ENCODE measurements at places on chromosomes 11 and 22. TPM values are rescaled to one million over a fixed set of nuclear protein-coding genes. Genes with fewer than 3 reads are reported as not detected.

MOGAT2 gene
- total RNA-seq = not detected

CNIH2 gene
- total RNA-seq = 3.2 TPM

MIOX gene
- not detected for total RNA-seq

PRG3 gene
- total RNA-seq = not detected

DNA sequence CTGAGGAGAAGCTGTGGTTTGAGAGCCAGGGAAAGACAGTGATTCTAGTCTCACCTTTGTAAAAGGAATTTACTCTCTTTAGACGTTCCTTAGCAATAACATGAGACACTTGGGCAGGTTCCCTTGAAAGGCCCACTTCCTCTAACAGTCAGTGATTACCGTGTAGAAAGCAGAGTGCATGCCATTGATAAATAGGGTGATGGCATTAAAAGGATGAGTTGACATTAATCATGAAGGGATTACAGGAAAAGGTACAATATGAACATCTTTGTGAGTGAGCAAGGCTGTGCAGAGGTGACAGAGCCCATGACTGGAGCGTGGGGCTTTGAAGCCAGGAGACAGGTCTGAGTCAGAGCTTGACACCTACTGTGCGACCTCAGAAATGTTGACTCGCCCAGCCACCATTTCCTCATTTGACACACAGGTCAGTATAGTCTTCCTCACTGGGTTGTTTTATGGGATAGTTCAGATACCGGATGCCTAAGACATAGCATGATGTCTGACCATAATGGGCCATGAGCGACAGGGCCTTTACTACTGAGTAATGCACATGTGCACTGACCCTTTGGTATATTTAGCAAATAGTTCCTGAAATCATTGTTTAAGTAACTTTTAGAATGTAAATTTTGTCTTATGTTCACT is 341.7 kb upstream of the MTNR1B start:
- H3K36me3 ChIP-seq = no peaks in the 10 kb centered on the region
- H3K4me1 ChIP-seq = no peaks in the 10 kb centered on the region
- H3K4me3 ChIP-seq = no peak overlapping the region

- no peak overlapping the region for H3K27ac ChIP-seq
- no peak overlapping the region for H3K4me3 ChIP-seq
- H3K36me3 ChIP-seq = no peaks in the 10 kb centered on the region
- no peak for DNase-seq
- H3K27me3 ChIP-seq = no peaks in the 10 kb centered on the region
Measured at GRCh38 chr11:18804199-18804999, 12.8 kb upstream of the PTPN5 start.

DNA sequence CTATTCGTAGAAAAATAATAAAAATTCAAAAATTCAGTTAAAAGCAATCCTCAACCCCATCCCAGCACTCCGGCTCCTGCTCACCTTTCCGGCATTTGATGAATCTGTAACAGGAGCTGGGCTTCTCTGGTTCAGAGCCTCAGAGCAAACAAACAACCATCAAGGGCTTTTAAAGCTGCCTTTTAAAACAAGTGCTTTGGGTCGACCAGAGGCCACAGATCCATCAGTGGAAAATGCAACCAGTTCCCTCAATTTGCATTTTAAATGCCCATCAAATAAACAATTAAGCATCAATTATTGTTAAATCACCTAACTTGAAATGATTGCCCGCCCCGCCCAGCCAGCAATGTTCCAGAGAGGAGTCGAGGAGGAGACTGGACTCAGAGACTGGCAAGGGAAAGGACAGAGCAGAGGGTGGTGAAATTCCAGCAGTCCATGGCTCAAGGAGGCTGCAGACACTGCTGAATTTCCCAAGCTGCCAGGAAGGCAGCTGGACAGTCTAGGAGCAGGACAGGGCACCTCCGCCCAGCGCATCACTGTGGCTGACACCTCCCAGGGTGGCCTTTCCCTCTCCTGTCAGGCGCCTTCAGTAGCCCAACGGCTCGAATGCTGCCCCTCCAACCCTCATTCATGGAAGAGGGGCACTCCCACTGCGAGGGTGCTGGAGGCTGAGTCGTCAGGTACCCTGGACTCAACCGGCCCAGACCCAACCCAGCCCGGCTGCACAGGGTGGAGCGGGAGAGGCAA is 7.5 kb downstream of the FXYD6 start:
- H3K36me3 ChIP-seq = no peaks in the 10 kb centered on the region
- H3K27ac ChIP-seq = peak overlapping the region; percentile 13
- no peaks in the 10 kb centered on the region for H3K27me3 ChIP-seq

GRCh38 chr11:2234963-2235362 is 35.4 kb downstream of the ASCL2 start:
- H3K27me3 ChIP-seq = no peaks in the 10 kb centered on the region
- H3K27ac ChIP-seq = no peak overlapping the region
- H3K4me3 ChIP-seq = no peak overlapping the region
- no peaks in the 10 kb centered on the region for H3K4me1 ChIP-seq

DNA sequence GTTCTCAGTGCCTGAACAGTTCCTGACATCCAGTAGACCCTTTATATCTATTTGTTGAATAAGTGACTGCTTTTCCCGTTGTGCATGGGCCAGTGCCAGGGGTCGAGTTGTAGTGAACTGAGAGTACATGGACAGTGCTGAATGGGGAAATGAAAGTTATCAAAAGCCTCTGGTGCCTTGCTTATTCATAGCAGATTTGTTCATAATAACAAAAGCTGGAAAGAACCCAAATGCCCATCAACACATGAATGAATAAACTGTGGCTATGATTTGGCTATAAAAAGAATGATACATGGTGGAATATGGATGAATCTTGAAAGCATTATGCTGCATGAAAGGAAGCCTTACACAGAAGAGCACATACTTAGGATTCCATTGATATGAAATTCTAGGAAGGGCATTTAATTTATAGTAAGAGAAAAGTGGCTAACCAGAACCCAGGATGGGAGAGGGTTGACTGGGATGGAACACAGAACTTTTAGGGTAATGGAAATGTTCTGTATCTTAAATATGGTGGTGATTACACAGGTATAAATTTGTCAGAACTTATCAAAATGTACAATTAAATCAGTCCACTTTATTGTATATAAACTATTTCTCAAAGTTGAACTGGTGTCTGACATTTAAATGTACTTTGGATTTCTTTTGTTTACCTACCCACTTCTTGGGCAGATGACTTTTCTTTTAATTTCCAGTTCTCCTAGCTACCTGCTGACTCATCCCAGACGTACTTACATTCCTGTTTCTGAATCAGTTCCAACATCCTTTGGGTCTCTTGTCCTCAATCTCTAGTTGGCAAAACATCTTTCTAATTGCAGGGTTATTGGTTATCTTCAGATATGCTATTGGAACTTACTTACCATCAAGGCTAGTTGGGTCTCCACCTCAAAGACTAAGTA is 42.8 kb downstream of the PACS1 start:
- H3K4me1 ChIP-seq = peaks cover 43% of the 10 kb centered on the region
- H3K27ac ChIP-seq = no peak overlapping the region
- H3K4me3 ChIP-seq = no peak overlapping the region

DNA sequence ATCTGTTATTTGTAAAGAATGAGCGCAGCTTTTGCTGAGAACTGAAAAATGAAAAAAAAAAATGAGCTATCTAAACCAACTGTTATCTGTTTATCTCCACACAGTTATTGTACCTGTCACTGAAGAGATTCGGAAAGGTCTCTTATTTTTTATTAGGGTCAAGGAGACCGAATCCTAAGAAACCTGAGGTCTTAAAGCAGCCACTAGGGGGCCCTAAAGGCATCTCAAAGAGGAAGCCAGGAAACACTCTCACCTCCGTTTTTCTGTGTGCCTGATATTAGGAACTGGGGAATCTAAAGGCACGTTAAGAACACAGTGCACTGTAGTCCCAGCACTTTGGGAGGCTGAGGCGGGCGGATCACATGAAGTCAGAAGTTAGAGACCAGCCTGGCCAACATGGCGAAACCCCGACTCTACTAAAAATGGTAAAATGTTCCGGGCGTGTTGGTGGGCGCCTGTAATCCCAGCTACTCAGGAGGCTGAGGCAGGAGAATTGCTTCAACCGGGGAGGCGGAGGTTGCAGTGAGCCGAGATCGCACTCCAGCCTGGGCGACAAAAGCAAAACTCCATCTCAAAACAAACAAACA is 3.5 kb upstream of the LARGE1 start:
- H3K27ac ChIP-seq = no peak overlapping the region
- H3K4me3 ChIP-seq = no peak overlapping the region
- peaks cover 19% of the 10 kb centered on the region for H3K4me1 ChIP-seq
- DNase-seq = no peak
- no peaks in the 10 kb centered on the region for H3K27me3 ChIP-seq

DNA sequence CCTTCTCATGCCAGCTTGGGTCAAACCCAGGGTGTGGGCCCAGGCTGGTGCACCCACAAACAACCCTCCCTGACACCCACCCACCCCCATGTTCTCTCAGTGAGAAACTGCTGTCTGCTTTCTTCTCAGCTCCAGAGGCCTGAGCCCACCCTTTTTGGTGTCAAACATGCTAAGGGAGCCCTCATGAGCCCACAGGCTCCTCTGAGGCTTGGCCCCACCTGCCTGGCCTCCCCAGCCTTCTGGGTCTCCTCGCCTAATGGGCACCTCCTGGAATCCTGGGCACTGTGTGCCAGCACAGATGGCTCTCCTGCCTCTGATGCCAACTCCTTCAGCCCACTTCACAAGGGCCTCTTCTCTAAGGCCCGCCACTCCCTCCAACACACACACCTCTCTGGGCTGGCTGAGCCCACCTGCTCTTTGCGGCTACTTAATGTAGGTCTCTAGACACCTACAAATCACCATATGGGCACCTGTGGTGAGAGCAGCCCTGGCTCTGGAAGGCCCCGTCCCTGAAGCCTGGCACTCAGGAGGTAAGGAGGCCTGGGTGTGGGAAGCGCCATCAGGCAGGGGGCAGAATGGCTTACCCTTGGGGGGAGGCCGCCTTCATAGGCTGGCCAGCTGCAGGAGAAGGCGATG is 4.4 kb downstream of the NAGA start:
- H3K27ac ChIP-seq = no peak overlapping the region
- no peaks in the 10 kb centered on the region for H3K27me3 ChIP-seq
- peaks cover 47% of the 10 kb centered on the region for H3K36me3 ChIP-seq
- no peak overlapping the region for H3K4me3 ChIP-seq
- DNase-seq = peak; percentile 77
- H3K4me1 ChIP-seq = peaks cover 12% of the 10 kb centered on the region

GRCh38 chr22:26464312-26464711 is 19.3 kb downstream of the HPS4 start:
- H3K4me3 ChIP-seq = no peak overlapping the region
- no peaks in the 10 kb centered on the region for H3K36me3 ChIP-seq
- H3K4me1 ChIP-seq = no peaks in the 10 kb centered on the region
- no peak for DNase-seq
- no peak overlapping the region for H3K27ac ChIP-seq

GRCh38 chr11:88064097-88064705 is 111.0 kb downstream of the RAB38 start:
- DNase-seq = no peak
- H3K27me3 ChIP-seq = no peaks in the 10 kb centered on the region
- no peak overlapping the region for H3K27ac ChIP-seq

DNA sequence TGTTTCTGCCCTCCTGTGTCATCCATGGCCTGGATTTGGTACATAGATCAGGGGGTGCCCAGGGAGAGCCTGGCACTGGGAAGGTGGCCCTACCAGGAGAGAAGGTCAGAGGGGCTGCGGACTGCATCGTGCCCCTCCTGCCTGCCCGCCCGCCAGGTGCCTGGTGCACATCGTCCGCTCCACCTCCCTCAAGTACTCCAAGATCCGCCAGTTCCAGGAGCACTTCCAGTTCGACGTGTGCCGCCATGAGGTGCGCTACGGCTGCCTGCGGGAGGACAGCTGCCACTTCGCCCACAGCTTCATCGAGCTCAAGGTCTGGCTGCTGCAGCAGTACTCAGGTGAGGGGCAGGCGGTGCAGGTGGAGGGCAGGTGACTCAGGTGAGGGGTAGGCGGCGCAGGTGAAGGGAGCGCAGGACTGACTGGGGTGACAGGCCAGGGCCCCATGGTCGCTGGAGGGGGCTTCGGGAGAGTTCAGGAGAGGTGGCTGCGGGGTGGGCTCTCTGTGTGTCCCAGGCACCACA is 32.7 kb upstream of the TEF start:
- no peaks in the 10 kb centered on the region for H3K4me1 ChIP-seq
- no peak overlapping the region for H3K4me3 ChIP-seq
- no peak overlapping the region for H3K27ac ChIP-seq
- no peaks in the 10 kb centered on the region for H3K27me3 ChIP-seq

GRCh38 chr11:83054904-83055380 is 16.8 kb downstream of the RAB30 start:
- H3K27ac ChIP-seq = no peak overlapping the region
- no peaks in the 10 kb centered on the region for H3K27me3 ChIP-seq
- H3K4me1 ChIP-seq = peaks cover 34% of the 10 kb centered on the region
- H3K4me3 ChIP-seq = no peak overlapping the region
- DNase-seq = no peak

GRCh38 chr11:45096636-45097035 is 49.8 kb upstream of the PRDM11 start:
- H3K27me3 ChIP-seq = no peaks in the 10 kb centered on the region
- H3K27ac ChIP-seq = no peak overlapping the region
- no peak overlapping the region for H3K4me3 ChIP-seq
- H3K4me1 ChIP-seq = peaks cover 15% of the 10 kb centered on the region

GRCh38 chr22:44755956-44756361 is 3.6 kb downstream of the ARHGAP8 start:
- no peaks in the 10 kb centered on the region for H3K36me3 ChIP-seq
- H3K4me3 ChIP-seq = no peak overlapping the region
- H3K27ac ChIP-seq = no peak overlapping the region
- H3K4me1 ChIP-seq = peaks cover 15% of the 10 kb centered on the region
- no peak for DNase-seq
- H3K27me3 ChIP-seq = no peaks in the 10 kb centered on the region

GRCh38 chr11:78922859-78923625 is 348.4 kb upstream of the NARS2 start:
- no peaks in the 10 kb centered on the region for H3K27me3 ChIP-seq
- no peak overlapping the region for H3K27ac ChIP-seq
- no peak overlapping the region for H3K4me3 ChIP-seq
- H3K4me1 ChIP-seq = no peaks in the 10 kb centered on the region
- no peaks in the 10 kb centered on the region for H3K36me3 ChIP-seq
- no peak for DNase-seq
